ENCODE measurements at places on chromosomes 16 and 17.
A peak's percentile ranks its signal among the peaks of the same experiment; 100 is the strongest.

GRCh38 chr17:6924208-6924607, 71.6 kb upstream of the ALOX12 start:
- peak; percentile 22 for DNase-seq

DNA sequence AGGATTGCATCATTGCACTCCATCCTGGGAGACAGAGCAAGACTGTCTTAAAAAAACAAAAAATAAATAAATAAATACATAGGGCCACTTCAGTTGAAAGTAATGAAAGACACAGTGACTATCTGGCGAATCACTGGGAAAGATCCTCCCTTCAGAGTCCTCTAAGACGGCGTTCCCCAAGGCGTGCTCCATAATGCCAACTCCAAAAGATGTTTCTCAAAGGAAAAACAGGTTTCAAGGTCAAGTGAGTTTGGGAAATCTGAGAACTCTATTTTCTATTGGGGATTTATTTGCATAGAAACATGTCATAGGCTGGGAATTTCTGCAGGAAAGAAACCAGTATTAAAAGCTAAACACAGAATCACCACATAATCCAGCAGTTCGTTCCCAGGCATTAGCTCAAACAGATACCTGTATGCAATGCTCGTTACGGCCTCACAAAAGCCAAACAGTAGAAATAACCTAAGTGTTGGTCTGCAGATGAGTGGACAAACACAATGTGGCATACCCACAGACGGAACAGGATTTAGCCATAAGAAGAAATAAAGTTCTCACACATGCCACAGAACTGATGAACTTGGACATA, 7.9 kb downstream of the KLHDC4 start:
- DNase-seq: no peak

DNA sequence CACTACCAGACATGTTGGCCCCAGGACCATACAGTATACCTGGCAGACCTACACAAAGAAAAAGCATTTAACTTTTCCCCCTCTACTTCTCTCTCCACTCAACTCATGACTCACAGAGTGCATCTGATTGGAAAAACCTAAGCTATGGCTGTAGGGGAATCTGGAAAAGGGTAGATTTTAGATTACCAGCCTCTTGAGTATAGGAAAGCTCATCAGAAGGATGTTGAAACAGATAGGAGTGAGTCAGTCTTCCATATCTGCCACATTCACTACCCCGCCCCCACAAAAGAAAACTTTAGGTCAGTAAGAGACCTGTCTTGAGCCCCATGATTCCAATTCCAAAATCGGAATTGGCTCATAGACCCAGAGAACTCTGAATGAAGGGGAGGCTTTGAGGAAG, 12.3 kb downstream of the KRT9 start:
- DNase-seq: no peak

DNA sequence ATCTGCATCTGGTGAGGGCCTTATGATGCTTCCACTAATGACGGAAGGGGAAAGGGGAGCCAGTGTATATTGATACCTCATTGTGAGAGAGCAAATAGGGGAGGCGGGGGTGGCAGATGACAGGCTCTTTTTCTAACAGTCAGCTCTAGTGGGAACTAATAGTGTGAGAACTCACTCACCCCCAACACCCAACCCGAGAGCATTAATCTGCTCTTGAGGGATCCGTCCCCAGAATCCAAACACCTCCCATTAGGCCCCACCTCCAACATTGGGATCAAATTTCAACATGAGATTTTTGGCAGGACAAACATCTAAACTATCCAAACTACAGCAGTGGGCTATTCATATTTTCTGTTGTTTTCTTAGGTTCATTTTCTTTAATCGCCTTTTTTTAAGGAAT, 54.4 kb downstream of the BPTF start:
- DNase-seq: no peak

DNA sequence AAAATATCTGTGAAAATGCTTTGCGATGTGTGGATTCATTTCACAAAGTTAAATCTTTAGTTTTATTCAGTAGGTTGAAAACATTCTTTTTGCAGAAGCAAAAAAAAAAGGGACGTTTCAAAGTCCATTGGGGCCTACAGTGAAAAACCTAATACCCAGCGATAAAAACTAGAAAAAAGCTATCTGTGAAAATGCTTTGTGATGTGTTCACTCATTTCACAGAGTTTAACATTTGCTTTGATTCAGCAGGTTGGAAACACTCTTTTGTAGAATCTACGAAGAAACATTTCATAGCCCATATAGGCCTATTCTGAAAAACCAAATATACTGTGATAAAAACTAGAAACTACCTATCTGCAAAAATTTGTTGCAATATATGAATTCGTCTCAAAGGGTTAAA, 113.6 kb upstream of the WSB1 start:
- no peak for DNase-seq

GRCh38 chr16:67541391-67542263, 13.0 kb downstream of the RIPOR1 start:
- DNase-seq: no peak

DNA sequence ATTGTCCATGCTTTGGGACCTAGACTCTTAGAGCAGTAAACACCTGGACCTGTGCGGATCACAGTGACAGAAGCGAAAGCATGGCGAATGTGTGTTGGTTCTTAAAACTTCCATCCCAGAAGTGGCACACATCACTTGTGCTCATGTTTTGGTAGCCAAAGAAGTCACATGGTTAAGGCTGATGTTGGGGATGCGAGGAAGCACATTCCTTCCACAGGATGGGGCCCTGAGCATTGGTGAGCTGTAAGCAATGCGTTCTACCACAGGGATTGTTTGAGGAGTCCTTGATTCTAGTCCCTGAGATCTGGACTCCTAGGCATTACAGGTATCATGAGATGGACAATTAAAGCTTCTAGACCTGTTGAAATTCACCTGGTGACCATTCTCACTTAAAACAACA, 375.9 kb downstream of the UTP18 start:
- DNase-seq: no peak

- no peak for DNase-seq
Observed at GRCh38 chr17:8448310-8448709, 12.6 kb downstream of the NDEL1 start.

DNA sequence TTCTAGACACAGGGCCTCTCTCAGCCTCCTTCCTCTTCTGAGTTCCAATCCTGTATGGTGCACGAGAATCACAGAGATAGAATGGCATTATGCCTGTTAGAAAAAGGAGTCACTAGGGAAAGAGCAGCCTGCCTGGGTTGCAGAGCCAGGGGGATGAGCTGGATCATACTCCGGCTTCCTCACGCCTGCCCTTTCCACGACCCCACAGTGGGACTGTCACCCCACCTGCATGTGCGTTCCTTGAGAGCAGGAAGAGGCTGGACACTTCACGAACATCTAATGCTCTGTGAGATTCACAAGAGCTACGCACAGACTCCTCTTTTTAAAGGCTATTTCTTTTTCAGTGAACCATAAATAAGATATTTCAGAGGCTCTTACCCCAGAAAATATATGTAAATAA, 54.8 kb downstream of the N4BP1 start:
- no peak for DNase-seq

DNA sequence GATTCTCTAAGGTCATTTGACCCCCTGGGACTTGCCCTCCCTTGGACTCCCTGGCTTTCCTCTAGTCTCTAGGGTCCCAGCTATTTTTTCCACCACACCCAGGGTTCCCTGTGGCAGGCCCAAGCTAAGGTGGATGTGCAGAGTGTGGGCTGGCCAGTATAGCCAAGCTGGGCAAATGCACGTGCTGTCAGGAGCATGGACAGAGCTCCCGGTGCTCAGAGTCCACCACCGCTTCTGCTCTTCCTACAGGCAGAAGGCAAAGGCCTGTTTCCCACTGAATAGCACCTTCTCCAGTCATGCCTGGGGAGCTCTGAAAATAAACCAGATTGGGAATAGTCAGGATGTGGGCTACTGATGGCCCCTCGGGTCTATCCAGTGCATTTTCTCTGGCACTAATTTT, 53.3 kb downstream of the GNAO1 start:
- DNase-seq: no peak

DNA sequence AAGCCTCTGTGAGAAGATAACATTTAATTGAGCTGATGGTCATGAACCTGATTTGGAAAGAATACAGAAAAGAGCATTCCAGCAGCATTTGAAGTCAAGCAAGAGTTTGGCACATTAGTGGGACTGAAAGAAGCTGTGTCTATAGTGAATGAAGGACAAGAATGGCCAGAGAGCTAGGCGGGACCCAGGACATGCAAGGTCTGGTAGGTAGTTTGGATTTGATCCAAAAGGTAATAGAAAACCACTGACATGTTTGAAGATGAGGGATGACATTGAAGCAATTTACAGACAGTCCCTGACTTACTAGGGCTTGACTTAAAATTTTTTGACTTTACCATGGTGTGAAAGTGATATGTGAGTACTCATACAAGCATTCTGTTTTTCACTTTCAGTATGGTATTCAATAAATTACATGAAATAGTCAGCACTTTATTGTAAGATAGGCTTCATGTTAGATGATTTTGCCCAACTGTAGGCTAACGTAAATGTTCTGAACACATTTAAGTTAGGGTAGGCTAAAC, 7.6 kb downstream of the CYB5B start:
- DNase-seq: no peak

DNA sequence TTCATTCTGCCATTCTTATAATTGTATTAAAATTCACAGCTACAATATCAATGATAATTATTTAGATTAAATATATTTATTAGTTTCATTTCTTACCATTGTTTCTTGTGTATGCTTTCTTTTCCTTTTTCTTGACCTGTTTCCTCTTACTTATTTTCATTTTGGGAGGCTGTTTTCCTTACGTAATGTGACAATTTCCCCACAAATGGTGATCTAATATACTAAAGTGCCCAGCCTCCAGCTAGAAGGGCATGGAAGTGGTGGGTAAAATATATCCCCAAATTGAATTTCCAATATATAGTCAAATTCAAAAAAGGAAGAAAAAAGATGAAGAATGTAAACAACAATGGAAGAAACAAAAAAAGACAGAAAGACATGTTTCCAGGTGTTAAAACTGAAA, 1.5 kb upstream of the ABCA6 start:
- DNase-seq: no peak

DNA sequence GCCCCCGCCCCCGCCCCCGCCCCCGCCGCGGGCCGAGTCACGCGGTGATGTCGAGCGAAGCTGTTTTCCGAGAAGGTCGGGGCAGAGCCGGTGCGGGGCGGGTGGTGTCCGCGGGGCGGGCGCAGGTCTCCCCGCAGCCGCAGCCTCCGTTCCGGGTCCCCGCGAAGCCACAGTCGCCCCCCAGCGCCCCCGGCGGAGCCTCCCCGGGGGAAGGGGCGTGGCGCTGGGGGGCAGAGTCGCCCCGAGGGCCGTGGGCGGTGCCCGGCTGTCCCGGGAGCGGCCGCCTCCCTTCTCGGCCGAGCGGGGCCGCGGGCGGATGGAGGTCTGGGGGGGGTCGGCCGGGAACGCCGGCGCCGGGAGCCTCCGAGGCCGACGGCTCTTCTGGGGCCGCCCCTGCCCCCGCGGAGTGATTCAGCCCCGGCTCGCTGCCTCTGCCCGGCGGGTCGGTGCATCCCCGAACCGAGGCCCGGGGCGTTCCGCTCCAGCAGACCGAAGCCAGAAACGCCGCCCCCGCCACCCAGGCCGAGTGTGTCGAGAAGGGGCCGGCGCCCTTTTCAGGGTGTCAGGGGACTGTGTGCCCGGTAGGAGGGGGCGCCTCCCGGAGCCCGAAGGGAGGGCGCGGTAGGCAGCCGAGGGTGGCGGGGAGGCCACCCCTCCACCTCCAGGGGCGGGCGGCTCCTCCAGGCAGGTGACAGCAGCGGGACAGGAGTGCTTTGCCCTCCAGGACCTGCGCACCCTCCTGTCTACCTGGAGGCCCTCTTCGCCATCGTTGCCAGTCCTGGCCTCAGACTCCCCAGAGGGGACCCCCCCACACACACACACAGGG, 1.7 kb downstream of the METRNL start:
- peak; percentile 60 for DNase-seq

DNA sequence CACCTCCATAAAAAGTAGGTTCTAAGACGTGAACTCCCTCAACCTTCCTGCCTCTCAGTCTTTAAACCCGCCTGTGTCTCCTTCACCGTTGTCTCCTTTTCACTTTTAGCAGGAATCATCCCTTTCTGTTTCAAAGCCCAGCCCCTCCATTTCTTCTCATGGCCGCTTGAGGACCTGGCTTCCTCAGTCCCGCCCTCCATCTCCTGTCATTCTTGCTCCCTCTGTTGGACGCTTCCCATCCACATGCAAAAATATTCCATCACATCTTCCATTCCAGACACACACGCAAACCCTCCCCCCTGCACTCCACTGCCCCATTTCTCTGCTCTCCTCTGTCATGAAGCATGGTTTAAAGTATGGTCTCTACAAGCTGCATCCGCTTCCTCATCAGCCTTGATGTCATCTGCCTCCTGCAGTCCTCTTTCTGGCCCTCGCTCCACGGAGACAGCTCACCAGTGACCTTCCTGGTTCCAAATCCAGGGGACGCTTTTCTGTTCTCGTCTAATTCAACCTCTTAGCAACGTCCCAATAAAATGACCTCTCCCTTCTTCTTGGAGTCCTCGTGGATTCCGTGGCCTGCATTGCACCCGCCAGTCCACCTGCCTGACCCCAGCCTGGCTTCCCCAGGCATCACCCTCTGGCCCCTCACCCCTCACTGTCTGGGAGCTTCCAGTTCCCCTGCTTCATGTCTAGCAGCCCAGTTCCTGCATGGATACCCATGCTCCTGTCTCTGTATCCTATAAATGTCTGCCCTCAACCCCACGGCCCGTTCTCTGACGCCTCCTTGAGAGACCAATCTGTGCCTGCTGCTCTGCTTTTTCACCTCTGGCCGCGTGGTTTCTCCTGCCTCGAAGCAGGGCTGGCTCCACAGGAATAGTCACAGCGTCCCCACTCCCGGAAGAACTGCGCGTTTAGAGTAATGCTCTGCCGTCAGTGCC, 26.2 kb downstream of the ANKRD40 start:
- no peak for DNase-seq

DNA sequence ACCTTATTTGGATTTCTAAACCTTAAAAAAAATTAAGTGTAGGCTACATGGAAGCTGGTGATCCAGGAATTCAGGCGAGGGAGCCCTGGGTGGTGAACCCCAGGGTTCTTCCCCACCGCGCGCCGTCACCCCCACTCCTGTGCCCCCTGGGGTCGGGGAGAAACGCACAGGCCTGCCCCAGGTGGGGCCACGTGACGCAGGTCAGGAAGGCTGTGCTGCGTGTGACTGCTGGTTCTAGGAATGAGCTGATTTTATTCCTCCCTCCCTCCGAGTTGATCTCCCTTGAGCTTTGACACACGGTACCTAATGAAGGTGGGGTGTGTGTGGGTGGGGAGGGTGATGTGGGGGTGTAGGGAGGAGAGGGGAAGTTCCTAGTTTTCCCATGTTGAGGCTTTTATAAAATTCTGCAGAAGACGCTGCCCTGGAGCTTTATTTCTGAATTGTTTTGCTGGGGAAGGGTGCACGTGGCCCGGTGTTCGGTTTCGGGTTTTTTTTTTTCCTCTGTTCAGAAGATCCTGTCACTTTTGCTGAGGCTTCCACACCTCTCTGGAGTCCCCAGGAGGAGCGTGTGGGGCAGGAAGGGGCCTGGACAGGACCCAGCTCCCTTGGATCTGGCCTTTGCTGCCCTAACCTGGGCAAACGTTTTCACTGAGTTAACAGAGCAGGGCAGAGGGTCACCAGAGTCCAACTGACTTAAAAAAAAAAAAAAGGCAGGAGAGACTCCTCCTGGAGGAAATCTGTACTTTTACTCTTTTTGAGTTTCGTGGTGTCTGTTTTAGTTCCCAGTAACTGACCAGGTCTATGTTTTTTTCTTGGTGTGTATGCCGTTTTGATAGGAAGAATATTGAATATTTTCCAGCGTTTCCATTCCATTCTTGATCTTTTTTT, 55.8 kb upstream of the GSE1 start:
- no peak for DNase-seq
